ENCODE measurements at places on chromosomes 1 and 21.

DNA sequence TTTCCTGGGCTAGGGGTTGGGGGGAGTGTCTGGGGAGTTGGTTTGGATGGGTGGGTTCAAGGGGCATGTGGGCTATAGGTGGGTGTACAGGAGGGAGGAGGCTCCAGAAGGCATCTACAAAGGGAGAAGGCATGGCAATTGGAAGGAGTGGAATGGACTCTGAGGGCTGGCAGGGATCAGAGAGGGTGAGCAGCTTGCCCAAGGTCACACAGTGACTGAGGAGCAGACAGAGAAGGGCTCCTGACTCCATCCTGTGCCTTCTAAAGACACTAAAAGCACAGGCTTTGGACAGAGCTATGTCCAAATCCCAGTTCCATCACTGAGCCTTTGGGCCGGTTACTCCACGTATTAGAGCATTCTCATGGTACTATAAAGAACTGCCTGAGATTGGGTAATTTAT is 151.8 kb downstream of the PTPRU start:
- no peak for DNase-seq

GRCh38 chr1:193763266-193763665 is 576.9 kb upstream of the B3GALT2 start:
- DNase-seq, result no peak

- no peak for DNase-seq
These were observed 34.1 kb downstream of the PRKCZ start for GRCh38 chr1:2084306-2084705.

GRCh38 chr1:106457368-106457767 is 599.1 kb upstream of the PRMT6 start:
- no peak for DNase-seq

- no peak for DNase-seq
These were observed 122.0 kb downstream of the CDC7 start for GRCh38 chr1:91622616-91623015.

DNA sequence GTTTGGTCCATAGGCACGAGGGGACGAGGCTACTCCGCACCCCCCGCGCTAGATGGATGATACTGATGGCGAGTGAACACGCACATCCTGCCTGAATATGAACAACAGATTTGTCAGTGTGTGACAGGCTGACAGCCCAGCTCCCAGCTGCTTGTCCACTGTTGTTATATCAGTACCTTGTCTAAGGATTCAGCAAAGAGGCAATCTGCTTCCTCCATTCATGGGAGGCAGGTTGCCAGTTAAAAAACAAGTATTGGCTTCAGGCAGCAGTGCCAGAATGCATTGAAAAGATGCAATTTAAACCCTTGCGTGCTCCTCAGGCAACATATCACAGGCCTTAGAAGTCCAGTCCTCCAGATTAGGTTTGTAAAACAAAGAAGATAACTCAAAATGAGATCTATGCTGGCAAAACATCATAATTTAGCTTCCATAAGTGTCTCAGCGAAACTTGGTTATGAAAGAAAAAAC is 223.3 kb downstream of the GPATCH2 start:
- DNase-seq, result no peak

GRCh38 chr1:196381544-196381943 is 226.7 kb downstream of the KCNT2 start:
- no peak for DNase-seq

GRCh38 chr21:36783612-36784374 is 84.9 kb downstream of the SIM2 start:
- no peak for DNase-seq

GRCh38 chr1:109631513-109632505 is 12.2 kb downstream of the AMPD2 start:
- DNase-seq, result no peak

- no peak for DNase-seq
These were observed 61.3 kb downstream of the CD34 start for GRCh38 chr1:207849646-207850045.

DNA sequence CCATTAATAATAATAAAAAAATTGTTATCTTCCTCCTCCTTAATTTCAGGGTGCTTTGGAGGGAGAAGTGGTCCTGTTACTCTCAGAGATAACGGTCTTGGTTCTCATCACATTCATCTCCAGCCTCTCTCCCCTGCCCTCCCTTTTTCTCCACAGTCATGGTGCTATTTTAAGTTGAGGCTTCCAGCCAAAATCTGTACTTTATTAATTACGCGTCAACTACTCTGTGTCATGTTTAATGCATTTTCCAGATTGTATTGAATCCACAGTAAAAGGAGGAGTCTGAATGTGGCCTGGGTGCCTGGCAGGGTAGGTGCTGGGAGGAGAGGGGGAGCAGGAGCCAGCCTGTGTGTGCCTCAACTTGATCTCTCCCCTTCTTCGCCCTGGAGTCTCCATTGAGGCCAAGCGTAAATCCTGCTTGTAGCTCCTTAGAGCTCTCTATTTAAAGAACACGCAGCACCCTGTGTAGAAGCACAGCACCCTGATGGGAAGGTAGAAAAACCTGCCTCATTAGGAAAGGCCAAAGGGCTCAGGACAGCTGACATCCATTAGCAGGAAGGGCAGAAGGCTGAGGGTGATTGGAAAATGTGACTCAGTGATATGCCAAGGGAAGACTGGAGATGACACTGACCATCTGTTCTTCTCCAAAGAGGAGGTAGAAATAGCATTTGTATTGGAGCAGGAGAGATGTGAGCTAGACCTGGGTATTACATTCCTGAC is 82.4 kb downstream of the PLXNA2 start:
- DNase-seq, result no peak

DNA sequence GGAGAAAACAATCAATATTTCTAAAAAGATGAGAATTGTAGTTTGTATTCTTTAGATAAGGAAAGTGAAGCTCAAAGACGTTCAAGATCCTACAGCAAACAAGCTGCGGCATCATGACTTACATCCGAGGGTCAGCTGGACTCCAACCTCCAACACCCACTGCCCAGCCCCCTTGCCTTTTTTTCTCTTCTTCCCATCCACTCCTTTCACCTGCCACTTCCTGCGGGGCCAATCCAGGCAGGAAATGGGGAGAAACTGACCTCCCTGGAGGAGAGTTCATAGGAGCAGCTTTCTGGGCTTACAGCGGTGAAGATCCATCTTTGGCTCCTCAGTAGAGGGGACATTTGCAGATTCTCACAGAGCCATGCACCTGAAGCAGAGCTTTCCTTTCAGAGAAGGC is 361.5 kb downstream of the PTPRU start:
- DNase-seq, result no peak

DNA sequence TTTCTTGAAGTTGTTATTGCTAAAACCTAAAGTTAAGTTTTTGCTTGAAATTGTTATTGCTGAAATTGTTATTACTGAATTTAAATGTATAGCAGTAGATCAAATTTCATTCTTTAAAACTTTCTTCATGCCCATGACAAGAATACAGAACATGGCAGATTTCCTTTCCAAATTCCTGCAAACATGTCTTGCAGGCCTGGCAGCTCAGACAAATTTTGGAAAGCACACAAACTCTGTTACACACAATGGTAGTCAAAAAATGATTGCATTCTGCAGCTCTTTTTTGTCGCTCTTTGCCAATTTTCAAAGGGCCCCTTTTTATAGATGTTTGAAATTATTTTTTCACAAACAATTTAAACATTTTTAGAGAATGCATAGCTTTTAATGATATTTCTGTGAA is 1292.3 kb upstream of the B3GALT2 start:
- DNase-seq, result no peak

DNA sequence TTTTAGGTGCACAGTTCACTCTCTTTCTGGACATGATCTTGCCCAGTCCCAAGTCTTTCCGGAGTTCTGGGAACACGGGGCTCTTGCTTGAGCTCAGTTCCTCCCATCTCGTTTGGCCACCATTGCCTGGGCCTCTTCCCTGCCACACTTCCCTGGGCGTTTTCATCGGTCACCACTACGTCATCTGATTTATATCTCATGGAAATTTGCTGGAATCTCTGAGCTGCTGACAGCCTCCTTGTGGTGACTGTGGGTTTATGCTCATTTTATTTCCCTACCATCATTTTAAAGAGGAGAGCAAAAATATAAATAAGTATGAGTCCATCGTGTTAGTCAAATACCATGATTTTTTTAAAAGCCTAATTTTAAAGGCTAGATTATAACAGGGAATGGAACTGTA is 449.1 kb upstream of the KAZN start:
- no peak for DNase-seq

GRCh38 chr21:19702726-19703125 is 1295.5 kb upstream of the NCAM2 start:
- no peak for DNase-seq

GRCh38 chr1:41758500-41758899 is 160.2 kb downstream of the HIVEP3 start:
- DNase-seq, result peak; percentile 19

GRCh38 chr1:44834328-44834727 is 8.7 kb downstream of the PTCH2 start:
- DNase-seq, result no peak

DNA sequence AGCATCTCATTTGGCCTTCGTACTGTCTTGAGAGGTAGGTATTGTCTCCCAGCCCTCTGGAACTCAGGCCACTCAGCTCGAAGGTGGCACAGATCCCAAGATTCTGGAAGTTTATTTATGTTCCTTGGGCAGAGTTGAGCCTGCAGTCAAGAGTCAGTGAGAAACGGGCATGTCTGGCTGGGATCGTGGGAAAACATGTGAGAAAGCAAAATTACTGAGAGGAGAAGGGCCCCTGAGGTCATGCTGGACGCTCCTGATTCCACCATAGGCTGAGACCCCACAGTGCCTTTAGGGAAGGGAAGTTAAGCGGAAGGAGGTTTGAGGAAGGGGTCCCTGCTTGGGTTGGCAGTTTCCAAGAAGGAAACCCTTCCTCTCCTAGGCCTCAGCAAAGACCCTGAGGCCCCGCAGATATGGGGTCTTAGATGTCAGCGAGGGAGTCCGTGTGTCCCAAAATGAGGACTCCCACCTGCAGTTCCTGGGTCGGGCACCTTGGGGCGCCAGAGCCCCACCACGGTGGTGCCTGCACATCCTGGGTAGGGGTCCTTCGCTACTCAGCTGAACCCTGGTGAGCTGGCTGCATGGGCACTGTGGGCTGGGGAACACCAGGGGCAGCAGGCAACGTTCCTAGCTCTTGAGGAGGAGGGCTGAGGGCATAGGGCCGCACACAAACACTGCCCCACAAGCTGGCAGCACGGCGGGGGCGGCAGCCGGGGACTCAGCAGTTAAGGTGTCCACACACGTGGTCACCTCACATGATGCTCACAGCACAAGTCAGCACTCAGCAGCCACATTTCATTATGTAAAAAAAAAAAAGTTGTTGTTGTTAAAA is 12.3 kb upstream of the SEMA4A start:
- no peak for DNase-seq

GRCh38 chr1:56424744-56425493 is 154.4 kb downstream of the PLPP3 start:
- DNase-seq, result peak; percentile 83

- DNase-seq, result no peak
These were observed 151.9 kb downstream of the PGBD5 start for GRCh38 chr1:230274254-230274653.

- no peak for DNase-seq
These were observed 133.8 kb upstream of the F3 start for GRCh38 chr1:94675373-94675772.

- DNase-seq, result no peak
These were observed 61.4 kb downstream of the TMEM200B start for GRCh38 chr1:29062157-29062942.

GRCh38 chr1:7809742-7810141 is 25.7 kb downstream of the PER3 start:
- no peak for DNase-seq

- DNase-seq, result peak; percentile 20
These were observed 28.4 kb downstream of the RNF11 start for GRCh38 chr1:51264451-51264850.

- no peak for DNase-seq
These were observed 55.6 kb downstream of the RPL5 start for GRCh38 chr1:92887465-92887864.

- DNase-seq, result no peak
These were observed 611 bp upstream of the ZSWIM5 start for GRCh38 chr1:45206808-45207623.

DNA sequence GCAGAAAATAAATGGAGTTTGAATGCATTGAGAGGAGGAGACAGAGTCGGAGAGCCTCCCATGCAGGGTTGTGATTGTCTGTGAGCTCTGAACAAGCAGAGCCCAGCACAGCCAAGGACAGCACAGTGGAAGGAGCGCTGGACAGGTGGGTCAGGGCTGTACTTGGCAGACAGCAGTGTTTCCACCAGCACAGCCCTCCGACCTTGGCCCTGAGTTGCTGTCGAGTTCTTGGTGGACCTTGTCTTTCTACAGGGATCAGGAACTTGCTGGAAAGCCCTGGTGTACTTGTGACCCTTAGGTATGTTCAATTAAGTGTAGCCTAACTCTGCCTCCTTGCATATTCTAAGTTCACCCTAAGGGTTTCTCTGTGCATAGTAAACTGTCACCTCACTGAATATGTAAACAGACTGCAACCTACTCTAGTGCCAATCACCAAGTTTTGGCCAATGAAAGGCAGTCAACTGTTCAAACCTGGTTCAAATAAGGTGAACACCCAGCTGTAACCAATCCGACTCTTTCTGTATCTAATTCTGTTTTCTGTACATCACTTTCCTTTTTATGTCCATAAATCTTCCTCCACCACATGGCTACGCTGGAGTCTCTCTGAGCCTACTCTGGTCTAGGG is 86.6 kb upstream of the SLC25A33 start:
- no peak for DNase-seq

- no peak for DNase-seq
These were observed 71.1 kb downstream of the TPR start for GRCh38 chr1:186303911-186304310.

- DNase-seq, result peak; percentile 94
These were observed 2.6 kb upstream of the RAB7B start for GRCh38 chr1:206005778-206006180.

GRCh38 chr1:37415611-37416244 is 58.7 kb upstream of the ZC3H12A start:
- DNase-seq, result no peak

GRCh38 chr1:5632224-5632623 is 360.0 kb downstream of the NPHP4 start:
- no peak for DNase-seq

DNA sequence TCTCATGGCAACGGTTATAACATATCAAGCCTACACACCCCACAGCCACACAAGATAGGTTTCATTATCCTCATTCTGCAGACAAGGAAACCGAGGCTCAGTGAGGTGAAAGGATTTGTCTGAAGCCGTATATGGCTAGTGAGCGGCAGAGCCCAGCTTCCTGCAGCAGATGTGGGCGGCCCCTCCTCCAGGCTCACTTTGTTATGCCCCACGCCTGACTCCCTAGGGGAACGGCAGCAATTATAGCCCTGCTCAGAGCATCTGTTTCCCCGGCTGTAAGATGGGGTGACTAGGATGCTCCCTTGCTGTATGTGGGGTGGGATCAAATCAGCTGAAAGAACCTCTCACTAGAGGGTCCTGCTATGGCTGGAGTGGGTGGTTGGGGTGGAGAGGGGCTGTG is 22.1 kb downstream of the GRHL3 start:
- no peak for DNase-seq

Measured in suppressor macrophage treated with lipopolysaccharide for 4 hours (primary cell).